ENCODE measurements at places on chromosomes 5 and 9.

GRCh38 chr5:79075646-79076426 lies 6.3 kb downstream of the BHMT2 start:
- DNase-seq: no peak

GRCh38 chr5:137710086-137710485 lies 25.8 kb downstream of the KLHL3 start:
- DNase-seq: no peak

GRCh38 chr5:18662231-18662630 lies 1028.0 kb downstream of the TAF11L14 start:
- no peak for DNase-seq

DNA sequence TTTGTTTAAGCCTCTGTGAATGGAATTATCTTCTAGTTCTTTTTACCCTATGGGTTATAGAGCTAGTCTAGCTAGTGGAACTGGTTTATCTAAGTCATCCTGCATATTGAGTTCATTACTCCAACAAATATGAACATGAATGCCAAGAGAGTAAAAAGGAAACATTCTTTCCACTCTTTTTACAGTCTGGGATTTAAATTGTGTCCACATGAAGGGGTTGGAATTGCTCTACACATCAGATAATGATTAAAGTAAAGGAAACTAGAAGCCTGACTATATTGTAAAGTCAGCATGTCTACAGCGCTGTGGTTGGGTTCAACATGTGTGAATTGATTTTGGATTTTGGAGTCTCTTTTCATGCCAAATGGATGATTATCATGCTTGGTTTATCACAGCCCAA lies 173.1 kb downstream of the CCDC171 start:
- no peak for DNase-seq

GRCh38 chr9:79384501-79384900 lies 187.3 kb upstream of the TLE4 start:
- no peak for DNase-seq

GRCh38 chr9:37036371-37036775 lies 2.3 kb upstream of the PAX5 start:
- DNase-seq: no peak

DNA sequence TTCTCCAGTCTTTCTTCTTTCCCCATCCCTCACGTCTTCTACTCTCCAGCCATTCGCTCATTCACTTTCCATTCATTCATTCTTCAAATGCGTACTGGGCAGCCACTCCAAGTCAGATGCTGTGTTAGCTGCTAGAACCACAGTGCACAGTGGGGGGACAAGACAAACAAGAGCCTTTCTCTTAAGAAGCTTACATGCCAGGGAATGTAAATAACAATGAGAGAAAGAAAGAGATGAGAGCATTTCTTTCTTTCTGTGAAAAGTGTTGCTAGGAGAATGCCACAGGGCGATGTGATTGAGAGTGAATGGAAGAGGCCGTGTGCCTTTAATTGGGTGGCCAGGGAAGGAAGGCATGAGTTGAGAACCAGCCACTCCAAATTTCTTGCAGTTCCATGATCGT lies 46.3 kb upstream of the SMIM23 start:
- no peak for DNase-seq

GRCh38 chr9:90464978-90465377 lies 177.6 kb downstream of the DIRAS2 start:
- no peak for DNase-seq

DNA sequence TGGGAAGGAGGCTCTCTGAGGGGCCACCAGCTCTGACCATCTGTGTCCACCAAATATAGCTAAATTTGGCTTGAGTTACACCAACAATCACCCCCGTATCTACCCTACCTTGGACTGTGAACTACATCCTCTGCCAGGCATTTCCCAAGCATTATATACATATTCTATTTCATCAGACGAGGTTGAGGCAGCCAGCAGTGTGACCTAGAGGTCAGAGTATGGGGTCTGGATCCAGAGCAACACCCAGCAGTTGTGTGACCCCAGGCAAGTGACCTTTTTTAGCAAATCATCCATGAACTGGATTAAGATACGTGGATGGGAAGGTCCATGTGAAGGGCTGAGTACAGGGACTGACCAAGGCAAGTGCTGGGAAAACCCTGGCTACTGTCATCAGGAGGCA lies 180.6 kb downstream of the HSPA4 start:
- no peak for DNase-seq

DNA sequence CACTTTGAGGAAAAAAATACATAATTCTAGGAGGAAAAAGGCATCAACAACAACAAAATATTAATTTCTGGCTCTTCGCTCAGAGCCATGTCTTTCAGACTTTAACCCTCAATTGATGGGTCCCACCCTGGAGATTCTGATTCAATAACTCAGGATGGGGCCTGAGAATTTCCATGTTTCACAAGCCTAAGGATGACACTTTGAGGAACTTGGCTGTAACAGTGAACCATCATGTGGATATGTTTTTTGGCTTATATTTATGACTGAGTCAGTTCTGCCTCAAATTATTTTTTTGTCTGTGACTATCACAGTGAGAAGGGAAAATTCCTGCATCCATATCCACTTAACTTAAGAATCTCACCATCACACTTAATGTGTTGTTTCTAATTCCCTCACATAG lies 504.6 kb downstream of the RASEF start:
- no peak for DNase-seq

DNA sequence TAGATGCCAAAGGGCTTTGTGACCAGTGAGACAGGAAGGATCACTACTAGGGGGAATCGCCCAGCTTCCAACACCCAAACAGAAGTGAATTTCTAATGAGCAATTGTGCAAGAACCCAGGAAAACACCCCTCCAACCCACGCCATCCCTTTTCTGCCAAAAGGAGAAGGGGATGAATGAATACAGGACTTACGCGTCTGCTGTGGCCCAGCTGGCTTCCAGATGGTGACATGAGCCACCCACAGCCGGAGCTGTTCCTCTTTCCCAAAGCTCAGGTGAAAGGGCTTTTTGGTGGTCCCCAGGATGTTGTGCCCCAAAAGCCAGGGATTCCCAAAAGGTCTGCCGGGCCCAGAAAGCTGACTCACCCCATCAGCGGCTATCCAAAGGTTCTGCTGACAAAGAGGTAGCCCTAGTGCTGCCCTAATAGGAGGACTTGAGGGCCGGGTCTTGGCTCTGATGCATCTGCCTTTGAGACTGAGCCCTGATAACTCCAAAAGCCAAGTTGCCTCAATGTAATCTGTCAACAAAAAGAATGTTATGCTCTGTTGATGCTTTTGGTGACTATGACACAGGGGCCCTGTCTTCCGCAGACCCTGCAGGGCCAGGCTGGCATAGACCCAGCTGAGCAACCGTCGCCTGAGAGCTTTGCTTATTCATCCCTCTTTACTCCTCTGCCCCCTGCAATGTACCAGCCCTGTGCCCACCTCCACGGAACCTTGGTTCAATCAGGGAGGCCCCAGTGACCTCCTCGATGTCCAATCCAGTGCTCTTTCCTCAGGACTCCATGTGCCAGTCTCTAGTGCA lies 14.5 kb downstream of the GSN start:
- no peak for DNase-seq
